ENCODE measurements at places on chromosomes 1 and 21. TPM values are rescaled to one million over a fixed set of nuclear protein-coding genes. Genes with fewer than 3 reads are reported as not detected.

The GBP3 gene
- 3.8 TPM for polyA plus RNA-seq

The TLCD4 gene
- polyA plus RNA-seq = 14.0 TPM

The TACSTD2 gene
- 1.4 TPM for polyA plus RNA-seq

The PADI4 gene
- polyA plus RNA-seq = 0.57 TPM

The TEKT2 gene
- polyA plus RNA-seq = 0.44 TPM

The GBP4 gene
- polyA plus RNA-seq = 4.4 TPM

The DCST2 gene
- 2.1 TPM for polyA plus RNA-seq

The SYT14 gene
- polyA plus RNA-seq = 1.7 TPM

The TFF2 gene
- not detected for polyA plus RNA-seq

The GPA33 gene
- 0.12 TPM for polyA plus RNA-seq

The PAQR6 gene
- polyA plus RNA-seq = 5.2 TPM

All from hindlimb muscle (tissue), 1 donor.